ENCODE measurements at places on chromosomes 16 and 17.
A peak's percentile ranks its signal among the peaks of the same experiment; 100 is the strongest.

DNA sequence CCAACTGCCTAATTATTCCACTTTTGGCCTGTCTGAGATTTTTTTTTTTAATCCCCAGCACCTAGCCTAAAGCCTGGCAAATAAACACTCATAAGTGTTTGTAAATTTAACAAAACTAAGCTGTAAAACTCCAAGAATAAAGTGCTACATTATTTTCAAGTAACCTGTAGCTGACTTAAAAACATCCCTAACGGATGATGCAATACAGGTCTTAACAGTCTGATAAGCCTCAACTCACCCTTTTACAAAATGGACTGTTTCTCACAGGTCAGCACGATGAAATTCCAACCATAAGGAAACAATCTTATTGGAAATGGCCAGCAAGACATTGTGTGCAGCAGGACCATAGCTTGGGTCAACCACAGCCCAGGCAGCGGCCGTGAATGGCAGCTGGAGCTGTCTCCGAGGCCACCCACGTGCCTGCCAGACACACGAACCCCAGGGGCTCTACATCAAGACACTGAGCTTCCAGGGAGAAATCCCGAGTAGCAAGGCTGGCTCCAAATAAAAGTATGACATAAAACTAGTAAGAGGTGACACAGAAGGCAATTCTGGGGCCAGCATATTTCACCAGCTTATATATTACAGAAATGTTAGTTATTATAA lies 58.9 kb downstream of the NDEL1 start:
- DNase-seq, result no peak

GRCh38 chr16:50245417-50246298 lies 20.7 kb upstream of the ADCY7 start:
- DNase-seq, result peak; percentile 86

GRCh38 chr16:2520784-2521531 lies 787 bp downstream of the AMDHD2 start:
- DNase-seq, result peak; percentile 68

DNA sequence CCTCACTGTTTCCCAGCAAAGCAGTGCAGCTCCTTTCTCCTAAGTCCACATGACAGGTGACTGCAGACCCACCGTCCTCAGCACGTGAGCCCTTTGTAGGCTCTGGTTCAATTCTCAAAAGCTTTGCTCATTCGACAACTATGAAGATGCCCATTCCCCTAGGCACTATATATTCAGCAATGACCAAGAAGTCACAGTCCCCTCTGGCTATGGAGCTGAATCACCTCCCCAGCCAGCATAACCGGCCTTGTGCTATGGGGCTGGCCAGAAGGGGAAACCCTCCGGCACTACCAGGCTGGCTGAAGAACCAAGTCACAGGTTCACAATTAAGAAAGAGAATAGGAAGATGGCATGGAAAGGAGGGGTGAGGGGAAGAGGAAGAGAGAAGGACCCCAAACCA lies 139.7 kb downstream of the WSCD1 start:
- no peak for DNase-seq

GRCh38 chr16:82655720-82656490 lies 29.1 kb downstream of the CDH13 start:
- no peak for DNase-seq

GRCh38 chr16:75868636-75869632 lies 142.6 kb upstream of the CPHXL start:
- no peak for DNase-seq

DNA sequence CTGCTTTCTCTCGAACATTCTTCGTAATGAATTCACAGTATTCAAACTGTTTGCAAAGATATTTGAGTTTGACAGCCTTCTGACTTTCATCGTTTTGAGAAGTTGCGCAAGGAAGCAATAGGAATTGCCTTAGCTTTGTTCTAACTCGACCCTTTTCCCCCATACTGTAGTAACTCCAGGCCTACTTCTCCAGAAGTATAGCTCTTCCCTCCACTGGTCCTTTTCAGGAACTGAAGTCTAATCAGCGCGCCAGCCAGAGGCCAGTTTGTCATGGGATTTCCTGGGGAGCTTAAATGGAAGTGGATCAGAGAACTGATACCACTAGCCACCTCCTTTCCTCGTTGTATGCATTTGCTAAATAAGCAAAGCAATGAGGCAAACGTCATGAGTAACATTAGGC lies 27.9 kb downstream of the CDR2 start:
- DNase-seq, result no peak

DNA sequence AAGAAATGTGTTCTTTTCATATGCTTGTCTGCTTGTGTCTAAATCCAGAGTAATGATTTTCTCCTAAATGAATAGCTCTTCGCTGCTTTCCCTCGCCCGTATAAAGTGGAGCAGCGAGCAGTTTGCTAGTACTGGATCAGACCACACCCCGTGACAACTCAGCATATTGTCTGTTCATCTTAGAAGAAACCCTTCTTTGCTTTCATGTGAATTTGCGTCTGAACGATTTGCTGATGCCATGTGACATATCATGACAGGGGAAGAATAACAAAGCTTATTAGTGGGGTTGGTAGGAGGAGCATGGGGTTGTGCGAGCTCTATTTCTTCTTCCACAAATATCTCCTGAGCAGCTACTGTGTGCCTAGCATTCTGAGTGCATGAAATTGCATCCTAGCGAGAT lies 44.1 kb upstream of the CACNG4 start:
- DNase-seq, result no peak

GRCh38 chr17:44277976-44278375 lies 10.0 kb upstream of the SLC4A1 start:
- DNase-seq, result no peak

DNA sequence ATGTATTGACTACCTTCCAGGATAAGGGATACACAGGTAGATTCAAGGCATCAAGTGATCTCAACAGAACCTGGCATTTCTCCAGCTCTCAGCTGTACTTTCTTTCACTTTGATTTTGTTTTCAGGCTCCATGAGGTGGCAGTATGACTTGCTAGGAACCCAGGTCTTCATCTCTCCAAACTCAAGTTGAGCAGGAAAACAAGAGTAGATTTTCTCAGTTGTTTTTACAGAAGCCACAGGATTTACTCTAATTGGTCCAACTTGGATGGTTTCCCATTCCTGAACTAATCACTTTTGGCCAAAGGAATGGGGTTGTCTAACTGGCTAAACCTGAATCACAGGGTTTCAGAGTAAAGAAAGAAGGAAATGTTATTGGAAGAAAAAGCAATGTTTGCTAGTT lies 146.6 kb downstream of the TRIM37 start:
- peak; percentile 54 for DNase-seq

DNA sequence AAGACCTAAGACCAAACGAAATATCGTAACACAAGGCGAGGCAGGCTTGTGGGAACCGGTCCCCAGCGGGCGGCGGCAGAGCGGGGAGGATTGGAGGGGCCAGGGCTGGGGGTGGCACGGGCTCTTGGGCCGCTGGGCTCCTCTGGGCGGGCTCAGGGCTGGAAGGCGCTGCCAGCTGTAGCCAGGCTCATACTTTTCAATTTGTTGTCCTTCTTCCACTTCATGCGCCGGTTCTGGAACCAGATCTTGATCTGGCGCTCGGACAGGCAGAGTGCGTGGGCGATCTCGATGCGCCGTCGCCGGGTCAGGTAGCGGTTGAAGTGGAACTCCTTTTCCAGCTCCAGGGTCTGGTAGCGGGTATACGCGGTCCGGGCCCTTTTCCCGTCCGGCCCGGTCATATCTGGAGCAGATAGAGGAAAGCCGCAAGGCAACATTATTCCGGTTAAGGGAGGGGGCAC lies 1.5 kb downstream of the HOXB5 start:
- no peak for DNase-seq

DNA sequence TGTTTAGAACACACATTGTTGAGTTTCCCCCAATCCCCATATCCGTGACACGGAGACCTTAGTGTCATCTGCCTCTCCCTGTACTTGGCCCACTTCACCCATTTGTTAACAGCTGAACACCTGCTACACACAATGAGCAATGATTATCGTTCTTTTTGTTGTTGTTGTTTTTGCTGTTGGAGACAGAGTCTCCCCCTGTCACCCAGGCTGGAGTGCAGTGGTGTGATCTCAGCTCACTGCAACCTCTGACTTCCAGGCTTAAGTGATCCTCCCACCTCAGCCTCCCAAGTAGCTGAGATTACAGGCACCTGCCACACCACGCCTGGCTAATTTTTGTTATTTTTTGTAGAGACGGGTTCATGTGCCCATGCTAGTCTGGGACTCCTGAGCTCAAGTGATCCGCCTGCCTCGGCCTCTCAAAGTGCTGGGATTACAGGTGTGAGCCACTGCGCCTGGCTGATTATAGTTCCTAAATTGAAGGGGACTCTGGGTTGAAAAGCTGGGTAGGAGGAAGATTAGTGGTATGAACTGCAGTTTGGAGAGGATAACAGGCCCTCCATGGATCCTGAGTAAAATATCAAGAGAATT lies 21.6 kb downstream of the NDE1 start:
- DNase-seq, result no peak

DNA sequence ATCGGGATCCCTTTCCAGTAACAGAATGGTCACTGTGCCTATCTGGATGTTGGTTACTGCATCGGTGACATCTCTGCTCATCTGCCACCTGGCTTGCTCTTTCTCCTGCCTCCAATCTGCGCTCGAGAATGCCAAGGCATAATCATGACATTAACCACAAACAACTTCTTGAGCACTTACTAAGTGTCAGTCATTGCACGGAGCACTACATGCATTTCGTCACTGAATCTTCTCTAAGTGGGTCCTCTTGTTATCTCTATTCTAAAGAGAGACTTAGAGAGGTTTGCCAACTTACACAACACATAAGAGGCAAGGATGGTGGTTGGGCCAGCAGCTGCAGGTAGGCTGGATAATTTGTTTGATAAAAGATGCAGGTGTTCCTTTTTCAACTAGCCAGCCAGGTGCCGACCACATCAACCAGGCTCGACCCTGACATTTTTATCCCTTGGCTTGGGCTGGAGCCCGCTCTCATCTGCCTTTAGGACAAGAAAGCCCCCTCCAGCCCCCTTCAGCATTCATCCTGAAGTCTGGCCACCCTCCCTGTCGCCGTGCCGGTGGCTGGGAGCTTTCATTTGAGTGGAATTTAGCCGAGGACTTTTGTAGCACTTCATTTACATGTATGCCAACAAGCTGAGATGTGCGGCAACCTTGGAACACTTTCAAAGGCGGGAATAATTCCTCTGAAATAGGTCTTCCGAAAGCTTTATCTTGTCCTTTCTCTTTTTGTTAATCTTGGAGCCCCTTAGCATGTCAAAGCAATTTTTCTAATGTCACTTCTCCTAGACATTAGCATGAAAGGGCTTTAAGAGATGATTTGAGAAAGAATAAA lies 89.3 kb upstream of the NKD1 start:
- no peak for DNase-seq

DNA sequence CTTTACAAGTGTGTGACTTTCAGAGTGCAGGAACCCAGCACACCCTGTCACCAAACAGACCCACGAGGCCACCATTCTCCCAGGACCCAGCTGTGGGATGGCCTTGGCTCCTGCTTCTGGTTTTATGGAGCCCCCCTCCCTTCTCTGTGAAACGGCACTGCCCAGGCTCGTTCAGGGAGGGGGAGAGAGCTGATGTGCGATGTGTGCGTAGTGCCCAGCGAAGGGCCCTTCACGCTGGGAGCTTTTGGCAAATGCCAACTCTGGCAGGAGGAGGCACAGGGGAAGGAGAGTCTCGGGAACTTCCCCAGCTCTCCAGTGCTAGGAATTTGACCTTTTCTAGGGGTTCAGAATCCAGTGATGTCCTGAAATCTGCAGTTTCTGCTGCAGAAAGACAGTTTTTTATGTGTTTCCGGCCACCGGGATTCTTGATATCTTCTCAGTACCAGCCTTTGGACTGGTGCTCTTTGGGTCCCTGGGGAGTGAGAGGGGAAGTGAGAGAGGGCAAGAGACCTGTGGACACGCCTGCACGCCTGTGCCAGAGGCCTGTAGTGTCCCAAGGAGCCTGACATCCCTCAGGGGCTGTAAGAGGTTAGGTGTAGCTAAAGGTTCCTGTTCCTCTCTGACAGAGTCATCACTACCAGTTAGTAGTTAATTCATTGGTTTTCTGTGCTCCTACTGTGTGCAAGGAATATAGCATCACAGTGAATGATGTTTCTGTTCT lies 45.1 kb downstream of the CMIP start:
- no peak for DNase-seq

GRCh38 chr17:49197346-49197998 lies 12.9 kb downstream of the GNGT2 start:
- DNase-seq, result no peak

- DNase-seq, result no peak
Measured at GRCh38 chr17:17958982-17959381, 13.2 kb downstream of the TOM1L2 start.

DNA sequence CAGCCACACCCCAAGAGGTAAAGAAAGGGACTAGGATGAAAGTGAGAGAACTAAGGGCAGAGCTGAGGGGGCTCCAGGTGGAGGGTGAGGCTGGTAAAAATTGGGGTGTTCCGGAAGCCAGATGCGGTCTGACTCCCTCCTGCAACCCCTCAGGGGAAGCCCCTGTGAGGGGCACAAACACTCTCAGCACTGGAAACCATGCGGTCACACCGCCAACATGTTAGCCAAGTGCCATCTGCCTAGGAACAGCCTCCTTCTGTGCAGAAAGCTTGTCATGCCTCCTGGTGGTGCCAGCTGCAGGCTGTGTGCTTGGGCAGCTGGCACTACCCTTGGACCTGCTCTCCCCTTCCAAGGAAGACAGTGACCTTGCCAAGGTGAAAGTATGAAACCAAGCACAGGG lies 83.5 kb upstream of the RPL38 start:
- DNase-seq, result no peak

- DNase-seq, result no peak
Measured at GRCh38 chr16:48280546-48280945, 33.2 kb upstream of the ABCC11 start.

- no peak for DNase-seq
Measured at GRCh38 chr17:81398176-81398831, 3.0 kb downstream of the BAHCC1 start.

- DNase-seq, result peak; percentile 42
Measured at GRCh38 chr16:54936979-54937670, 6.5 kb downstream of the IRX5 start.

DNA sequence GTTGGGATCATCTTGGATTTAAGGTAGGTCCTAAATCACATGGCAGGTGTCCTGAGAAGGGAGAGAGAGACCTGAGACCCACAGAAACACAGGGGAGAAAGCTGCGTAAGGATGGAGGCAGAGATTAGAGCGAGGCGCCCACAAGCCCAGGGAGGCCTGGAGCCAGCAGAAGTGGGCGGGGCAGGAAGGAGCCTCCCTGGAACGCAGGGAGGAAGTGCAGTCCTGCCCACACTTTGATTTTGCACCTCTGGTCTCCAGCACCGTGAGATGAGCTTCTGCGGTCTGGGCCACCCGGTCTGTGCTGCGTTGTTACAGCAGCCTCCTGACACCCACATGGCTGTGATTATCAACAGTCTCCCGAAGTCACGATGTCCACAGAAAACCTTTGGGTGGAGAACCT lies 6.4 kb downstream of the DNASE1L2 start:
- no peak for DNase-seq

DNA sequence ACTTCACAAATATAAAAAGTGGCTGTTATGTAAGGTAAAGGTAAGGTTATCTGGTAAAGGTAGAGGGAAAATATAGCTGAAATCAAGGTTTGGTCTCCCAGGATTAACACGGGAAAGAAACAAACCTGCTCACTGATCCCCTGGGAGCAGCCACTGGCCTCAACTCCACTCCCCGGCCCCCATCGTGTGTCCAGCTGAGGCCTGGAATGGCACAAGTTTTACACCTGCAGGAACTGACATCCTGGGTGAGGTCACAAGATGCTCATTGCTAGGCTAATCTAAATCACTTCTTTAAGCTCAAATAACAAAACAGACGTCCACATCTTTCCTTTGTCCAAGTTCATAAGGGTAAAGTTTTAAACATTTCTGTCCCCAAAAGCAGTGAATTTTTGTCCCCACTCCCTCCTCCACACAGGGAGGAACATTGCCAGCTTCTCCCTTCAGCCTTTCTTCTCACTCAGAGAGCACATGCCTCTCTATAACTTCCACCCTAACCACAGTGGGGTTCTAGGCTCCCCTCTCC lies 46.3 kb downstream of the ERN1 start:
- no peak for DNase-seq
